ENCODE measurements at places on chromosomes 6 and 20. TPM values are rescaled to one million over a fixed set of nuclear protein-coding genes. Genes with fewer than 3 reads are reported as not detected.

Gene DOK5
- 0.36 TPM for total RNA-seq

Gene CFB
- 4.7 TPM for total RNA-seq

Gene QRSL1
- total RNA-seq = 9.5 TPM

Gene MCCD1
- total RNA-seq = not detected

Gene MATN4
- not detected for total RNA-seq

Gene TMC2
- total RNA-seq = not detected

Gene LRRC1
- total RNA-seq = 5.7 TPM

Gene HCRTR2
- total RNA-seq = not detected

Gene PAQR8
- 5.8 TPM for total RNA-seq

Gene SLA2
- total RNA-seq = not detected

Gene TP53TG5
- total RNA-seq = not detected

Gene MAS1
- not detected for total RNA-seq

Gene FAM217A
- not detected for total RNA-seq

Measured in endothelial cell of coronary artery (primary cell).